Activated T-helper 1 cell treated with Interleukin-2 at 50 U/mL for 16 hours (primary cell): ENCODE measurements at places on chromosomes 5 and 9.

DNA sequence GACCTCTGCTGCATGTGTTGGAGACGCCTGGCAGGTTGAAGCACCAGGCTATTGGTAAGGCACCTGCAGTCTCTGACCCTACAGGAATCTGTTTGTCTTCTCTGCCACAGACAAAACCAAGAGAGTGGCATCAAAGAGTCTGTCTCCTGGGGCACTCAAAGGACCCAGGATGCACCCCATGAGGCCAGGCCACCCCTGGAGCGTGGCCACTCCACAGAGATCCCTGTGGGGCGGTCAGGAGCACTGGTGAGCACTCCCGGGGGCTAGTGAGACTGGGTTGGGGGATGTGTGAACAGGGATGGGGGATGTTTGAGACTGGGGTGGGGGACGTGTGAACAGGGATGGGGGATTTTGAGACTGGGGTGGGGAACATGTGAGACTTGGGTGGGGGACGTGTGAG, 240.3 kb downstream of the CACNA1B start:
- DNase-seq = no peak

DNA sequence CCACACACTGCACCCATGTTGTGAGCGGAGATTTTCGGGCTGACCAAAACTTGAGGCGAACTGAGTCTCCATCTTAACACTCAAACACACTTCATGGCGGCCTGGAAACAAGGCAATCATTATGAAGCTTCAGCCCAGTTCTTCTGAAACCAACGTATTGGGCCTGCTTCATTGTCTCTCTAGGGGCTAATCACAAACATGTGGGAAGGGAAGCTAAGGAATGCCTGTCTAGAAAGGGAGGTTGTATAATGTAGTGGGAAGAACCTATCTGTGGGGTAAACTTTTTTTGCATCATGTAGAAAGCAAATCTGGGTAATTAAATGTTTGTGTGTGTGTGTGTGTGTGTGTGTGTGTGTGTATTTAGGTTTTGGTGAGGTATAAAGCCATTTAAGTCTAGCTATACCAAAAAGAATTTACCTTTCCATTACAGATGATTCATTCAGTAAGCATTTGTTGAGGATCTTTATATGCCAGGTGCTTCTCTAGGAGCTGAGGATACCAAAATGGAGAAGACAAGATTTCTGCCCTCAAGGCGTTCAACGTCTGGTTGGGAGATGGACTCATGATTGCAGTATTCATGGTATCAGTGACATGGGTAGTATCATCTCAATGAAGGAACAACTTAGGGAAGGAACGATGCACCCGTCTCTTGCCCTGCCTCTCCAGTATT, 29.4 kb downstream of the SLC1A3 start:
- no peak for DNase-seq

- no peak for DNase-seq
Observed at GRCh38 chr9:78954286-78954685, 617.5 kb upstream of the TLE4 start.

GRCh38 chr9:97510797-97511654, 9.6 kb downstream of the TMOD1 start:
- DNase-seq = no peak

- no peak for DNase-seq
Observed at GRCh38 chr9:10050016-10050415, 562.8 kb downstream of the PTPRD start.

DNA sequence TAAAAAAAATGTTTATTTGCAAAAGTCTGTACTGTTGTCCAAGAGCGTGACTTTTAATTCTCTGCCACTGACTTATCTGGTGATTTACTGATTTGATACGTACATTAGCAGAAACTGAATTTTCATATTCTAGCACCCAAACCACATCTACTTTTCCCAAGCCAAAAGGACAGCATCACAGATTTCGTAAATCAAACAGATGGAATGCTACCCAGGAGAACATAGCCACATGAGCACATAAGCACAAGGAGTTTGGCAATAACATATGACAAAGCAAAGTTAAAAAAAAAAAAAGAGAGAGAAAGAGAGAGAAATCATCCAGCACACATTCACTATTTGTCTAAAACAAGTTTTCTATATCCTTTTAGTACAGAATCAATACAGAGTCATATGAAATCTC, 83.7 kb downstream of the HINT1 start:
- DNase-seq = no peak

DNA sequence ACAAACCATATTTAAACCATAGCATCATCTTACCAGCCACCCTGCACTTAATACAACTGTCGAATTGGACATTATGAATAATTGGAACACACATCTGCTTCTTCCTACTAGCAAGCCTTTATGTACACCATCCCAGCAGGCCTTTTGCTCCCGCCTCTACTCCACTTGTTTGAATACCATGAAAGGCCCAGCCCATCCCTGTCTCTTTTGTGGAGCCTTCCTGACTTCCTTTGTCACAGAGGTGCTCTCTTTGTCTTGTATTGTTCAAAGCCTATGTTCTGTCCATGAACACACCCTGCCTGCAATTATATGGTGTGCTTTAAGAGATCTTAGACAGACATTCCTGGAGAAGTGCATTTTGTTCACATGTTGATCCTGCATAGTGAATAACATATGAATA, 465.7 kb downstream of the DIRAS2 start:
- no peak for DNase-seq

- DNase-seq = no peak
Observed at GRCh38 chr5:21918451-21918850, 934.7 kb downstream of the CDH12 start.

- no peak for DNase-seq
Observed at GRCh38 chr9:98201102-98201501, 8.7 kb upstream of the CORO2A start.

GRCh38 chr5:67310169-67310568, 113.6 kb upstream of the CD180 start:
- DNase-seq = no peak

DNA sequence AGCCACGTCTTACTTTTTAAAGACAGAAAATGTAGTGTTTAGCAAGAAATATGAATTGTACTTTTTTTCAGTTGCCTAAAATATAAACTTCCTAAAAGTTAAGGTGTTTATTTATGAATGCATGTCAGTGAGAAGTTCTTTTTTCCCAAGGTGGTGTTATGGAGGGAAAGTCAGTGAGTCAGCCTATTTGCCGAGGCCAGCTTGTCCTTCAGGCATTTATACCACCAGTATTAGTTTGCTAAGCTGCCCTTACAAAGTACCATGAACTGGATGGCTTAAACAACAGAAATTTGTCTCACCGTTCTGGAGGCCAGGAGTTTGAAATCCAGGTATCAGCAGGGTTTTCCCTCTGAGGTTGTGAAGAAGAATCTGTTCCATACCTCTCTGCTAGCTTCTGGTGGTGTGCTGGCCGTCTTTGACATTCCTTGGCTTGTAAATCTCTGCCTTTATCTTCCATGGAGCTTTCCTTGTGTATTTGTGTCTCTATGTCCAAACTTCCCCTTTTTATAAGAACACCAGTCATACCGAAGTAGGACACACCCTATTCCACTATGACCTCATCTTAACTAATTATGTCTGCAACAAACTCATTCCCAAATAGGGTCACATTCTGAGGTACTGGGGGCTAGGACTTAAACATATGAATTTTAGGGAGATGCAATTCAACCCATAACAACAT, 38.4 kb downstream of the PRKACG start:
- no peak for DNase-seq
